ENCODE measurements at places on chromosomes 2 and 18.

DNA sequence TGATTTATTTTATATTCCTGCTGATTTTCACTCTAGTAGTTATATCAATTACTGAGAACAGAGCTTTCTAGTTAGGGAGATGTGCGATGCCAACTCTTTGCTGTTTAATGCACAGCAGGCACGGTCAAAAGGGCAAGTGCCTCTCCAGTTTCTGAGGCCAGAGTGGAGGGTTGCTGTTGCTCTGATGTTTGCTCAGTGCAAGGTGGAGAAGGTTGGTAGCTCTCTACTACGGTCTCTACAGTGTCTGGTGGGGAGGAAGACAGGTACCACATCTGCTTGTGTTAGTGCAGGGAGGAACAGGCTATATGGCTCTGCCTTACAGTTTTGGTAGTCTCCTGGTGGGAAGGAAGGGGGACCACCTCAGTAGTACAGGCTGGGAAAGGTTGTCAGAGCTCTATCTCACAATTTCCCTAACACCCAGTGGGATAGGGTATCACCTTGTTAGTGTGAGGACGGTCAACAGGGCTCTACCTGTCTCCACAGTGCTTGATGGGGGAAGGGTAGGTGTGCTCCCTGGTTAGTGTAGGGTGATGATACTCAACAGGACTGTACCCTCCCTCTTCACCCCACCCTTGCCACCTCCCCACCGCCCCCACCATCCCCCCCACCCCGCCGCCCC, 85.9 kb downstream of the FANCL start:
- DNase-seq, result no peak

DNA sequence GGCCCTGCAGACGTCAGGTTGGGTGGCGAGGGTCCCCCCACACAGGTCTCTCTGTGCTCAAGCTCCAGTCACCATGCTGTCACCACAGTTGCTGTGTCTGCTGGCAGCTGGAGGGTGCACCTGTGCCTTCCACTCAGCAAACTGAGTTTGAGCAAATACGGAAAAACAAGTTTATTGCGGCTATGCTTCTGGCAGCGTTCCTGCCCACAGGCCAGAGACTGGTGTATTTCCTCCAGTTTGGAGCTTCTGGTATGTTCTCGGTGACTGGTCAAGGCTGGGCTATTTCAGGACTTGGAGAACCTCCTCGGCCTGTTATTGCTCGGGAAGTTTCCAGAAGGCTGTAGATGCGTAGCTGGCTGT, 132.6 kb downstream of the SEPTIN10 start:
- no peak for DNase-seq

- no peak for DNase-seq
Observed at GRCh38 chr18:79589601-79590091, 90.0 kb upstream of the CTDP1 start.

DNA sequence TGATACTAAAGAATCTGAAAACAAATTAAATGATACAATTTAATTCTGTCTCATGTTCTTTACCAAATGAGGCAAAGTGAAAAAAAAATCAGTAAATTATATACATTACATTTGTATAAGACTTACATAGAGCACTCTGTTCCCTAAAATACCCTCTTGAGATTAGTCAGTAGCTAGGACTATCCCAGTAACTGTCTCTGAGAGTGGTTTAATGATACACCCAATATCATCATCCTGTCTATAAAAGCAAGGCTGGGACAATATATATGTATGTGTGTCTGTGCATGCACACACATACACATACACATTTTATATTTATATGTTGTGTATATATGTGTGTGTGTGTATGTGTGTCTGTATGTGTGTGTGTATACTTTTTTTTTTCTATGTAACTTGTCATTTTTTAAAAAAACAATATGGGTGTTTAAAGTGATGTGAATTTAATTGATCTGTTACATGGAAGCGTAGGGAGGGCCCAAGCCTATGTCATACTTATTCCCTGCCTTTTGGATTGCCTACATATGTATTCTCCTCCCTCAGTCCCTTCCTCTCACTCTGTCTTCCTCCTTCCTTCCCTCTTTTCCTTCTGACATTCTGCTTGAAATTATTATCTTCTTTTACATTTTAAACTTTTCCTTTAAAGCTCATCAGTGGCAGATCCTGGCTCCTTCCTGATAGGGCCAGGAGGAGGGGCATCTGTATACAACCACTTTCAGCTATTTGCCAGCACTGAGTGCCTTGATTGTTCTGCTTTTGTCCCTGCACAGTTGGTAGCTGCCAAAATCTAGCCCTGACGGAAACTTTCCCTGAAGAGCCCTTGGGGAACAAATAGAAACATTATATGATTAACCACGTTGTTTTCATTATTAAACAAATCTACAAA, 6.8 kb downstream of the ASXL3 start:
- DNase-seq, result no peak

DNA sequence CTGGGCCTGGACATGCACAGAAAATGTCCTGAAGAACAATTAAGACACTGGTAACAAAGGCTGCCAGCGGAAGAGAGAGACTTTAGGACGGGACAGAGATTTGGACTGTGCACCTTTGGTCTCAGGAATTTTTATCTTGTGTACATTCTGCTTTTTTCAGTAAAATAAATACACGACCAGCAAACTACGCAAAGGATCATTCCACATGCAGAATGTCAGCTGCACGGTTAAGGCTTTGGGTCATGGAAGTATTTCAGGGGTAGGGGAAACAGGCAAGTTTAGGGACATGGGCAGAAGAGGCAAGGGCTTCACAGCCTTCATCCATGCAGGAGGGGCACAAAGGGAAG, 11.5 kb downstream of the TMEM163 start:
- no peak for DNase-seq

DNA sequence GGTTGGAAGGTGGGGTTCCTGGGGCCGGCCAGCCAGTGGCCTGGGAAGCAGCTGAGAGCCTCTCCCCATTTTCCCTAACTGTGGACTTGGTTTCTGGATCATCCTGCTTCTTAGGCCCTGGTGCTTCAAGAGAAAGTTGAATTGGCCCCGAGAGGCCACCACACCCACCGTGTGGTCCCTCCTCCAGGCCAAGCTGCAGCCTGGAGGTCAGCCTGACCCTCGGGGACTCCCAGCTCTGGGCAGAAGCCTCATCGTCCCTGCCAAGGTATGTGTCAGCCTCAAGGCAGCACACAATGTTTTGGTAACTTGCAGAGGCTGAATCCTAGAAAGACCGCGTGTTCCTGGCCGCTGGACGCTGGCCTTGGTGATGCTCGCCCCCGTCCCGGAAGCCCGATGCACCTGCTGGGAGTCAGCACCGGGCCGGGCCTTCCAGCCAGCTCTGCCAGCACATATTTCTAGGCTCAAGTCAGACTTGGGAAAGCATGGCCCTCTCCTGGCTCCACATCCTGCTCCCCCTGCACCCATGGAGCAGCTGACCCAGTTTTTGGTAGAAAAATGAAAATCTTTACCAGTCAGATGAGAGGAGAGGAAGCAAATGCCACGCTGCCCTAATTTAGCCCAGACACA, 72.6 kb downstream of the ACTR2 start:
- no peak for DNase-seq

DNA sequence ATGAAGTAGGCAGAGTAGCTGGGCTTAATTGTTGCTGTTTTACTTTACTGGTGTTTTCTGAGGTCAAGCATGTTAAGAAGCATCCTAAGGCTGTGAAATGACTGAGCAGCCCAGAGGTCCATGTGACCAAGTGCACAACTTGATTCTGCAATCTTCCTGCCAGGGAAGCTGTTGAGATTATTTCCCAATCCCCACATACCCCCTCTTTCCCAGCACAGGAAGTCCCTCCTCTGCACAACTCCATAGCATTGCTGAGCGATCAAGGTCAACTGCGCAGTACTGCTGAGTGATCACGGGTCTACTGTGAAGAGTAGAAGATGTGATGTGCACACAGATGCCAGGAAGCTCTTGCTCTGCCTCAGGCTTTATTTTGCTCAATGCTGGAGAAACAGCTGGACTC, 105.8 kb downstream of the GALNT14 start:
- DNase-seq, result no peak

GRCh38 chr2:103437161-103437560, 675.3 kb downstream of the TMEM182 start:
- no peak for DNase-seq

DNA sequence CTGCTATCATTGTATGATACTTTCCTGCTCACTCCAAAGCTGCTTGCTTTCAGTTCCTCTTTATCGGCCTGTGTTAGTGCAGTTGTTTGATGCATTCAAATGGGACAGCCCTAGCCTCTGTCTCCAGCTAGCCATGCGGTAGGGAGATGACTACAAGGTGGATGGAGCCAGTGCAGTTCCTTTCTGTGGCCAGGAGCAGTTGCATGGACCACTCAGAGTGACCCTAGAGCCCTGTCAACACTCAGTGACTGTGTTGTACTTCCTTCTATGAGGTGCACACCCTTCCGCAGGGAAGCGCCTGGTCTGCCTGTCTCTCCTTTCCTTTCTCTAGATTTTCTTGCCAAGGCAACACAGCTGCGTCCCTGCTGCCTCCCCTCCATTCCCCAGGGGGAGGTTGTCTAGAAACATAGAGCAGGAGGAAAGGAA, 33.8 kb downstream of the KCNS3 start:
- no peak for DNase-seq

- DNase-seq, result no peak
Observed at GRCh38 chr2:25494616-25495015, 152.9 kb upstream of the DNMT3A start.
